ENCODE measurements at places on chromosomes 1 and 21.

GRCh38 chr1:155083865-155084721 is 5.5 kb downstream of the EFNA3 start:
- no peak for DNase-seq

- DNase-seq: no peak
Observed at GRCh38 chr21:43758111-43758641, 17.9 kb downstream of the CSTB start.

- DNase-seq: no peak
Observed at GRCh38 chr1:62744611-62745577, 39.0 kb upstream of the ATG4C start.

DNA sequence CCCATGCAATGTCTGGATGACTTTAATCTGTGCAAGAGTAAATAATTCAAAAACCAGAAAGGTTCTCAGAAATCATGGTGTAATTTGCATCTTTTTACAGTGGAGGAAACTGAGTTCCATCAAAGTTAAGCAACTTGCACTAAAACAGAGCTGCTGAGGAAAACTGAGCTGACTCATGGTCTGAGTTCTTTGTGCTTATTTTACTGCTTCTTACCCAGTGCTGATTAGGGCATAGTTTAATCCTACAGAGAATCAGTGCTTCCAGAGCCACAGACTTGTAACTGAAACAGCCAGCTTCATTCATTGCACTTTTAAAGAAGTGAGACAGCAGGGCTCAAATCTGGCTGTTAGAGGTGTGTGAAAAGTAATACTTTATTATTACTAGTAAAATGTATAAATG is 10.9 kb upstream of the RWDD3 start:
- peak; percentile 12 for DNase-seq

GRCh38 chr1:25807480-25808390 is 7.7 kb downstream of the SELENON start:
- no peak for DNase-seq

GRCh38 chr1:86503406-86504136 is 34.8 kb downstream of the CLCA1 start:
- no peak for DNase-seq

GRCh38 chr1:198906739-198907422 is 268.0 kb downstream of the PTPRC start:
- no peak for DNase-seq

DNA sequence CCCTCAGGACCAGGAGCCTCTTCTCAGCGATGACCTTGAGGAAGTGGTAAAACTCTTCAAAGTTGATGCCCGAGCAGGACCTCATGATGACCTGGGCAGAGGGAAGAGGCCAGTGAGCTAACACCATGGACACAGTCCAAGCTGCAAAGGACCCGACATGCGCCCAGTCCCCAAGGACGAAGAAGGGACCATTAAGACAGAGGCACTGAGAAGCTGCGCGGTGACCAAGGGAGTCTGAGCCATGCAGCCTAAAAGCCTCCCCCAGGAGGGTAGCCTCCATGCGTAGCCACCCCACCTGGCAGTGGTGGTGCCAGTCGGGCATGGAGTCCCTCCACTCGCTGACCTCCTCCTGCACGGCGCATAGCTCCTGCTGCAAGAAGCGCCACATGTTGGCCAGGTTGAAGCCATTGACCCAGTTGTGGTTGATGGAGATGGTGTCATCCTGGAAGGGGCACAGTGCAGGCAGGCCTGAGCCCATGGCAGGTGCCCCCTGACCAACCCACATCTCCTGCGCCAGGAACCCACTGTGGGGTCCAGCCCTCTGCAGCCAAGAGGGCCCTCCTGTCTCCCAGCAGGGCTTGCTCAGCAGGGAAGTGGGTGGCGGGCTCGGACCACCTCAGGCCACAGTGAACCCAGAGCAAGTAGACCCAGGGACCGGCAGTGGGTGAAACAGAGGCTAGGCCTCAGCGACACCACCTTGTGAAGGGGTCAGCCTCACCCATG is 2.4 kb downstream of the JMJD4 start:
- no peak for DNase-seq

DNA sequence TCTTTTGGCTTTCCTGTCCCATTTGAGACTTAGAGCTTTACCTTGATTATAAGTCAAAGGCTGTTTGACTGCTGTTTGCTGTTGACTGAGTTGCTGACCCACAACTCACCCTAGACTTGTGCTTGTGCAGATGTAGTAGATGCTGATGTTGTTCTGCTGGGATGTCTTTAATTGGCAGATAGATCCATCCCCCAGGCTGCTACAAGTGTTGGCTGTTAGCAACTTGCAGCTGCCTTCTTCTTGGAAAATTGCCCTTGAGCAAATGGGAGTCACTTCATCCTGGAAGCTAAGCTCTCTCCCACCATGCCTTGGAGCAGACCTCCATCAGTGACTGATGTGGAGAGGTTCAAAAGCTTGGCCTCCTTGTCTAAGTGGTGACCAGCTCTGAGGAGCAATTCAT is 139.3 kb upstream of the KIAA0040 start:
- no peak for DNase-seq

- peak; percentile 82 for DNase-seq
Observed at GRCh38 chr1:209583408-209583807, at the start of gene CAMK1G. Gene CAMK1G (plus strand): TSS chr1:209583714. CDS start chr1:209594984, 11,270 bp downstream.

DNA sequence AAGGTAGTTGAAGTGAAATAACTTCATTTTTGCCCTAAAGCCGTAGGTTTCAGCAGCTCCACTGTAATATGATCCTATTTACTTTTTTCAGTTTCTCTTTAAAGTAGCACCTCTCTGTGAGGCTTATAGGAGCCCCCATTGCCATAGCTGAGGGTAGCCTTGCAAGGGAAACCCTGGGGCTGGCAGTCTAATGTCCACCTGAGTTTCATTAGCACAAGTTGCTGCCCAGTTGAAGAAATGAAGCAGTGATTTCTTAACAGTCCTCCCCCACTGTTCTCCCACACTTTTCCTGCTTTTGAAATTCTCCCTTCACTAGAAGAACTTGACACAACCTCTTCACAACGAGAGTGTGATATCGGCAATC is 1.5 kb downstream of the HMCN1 start:
- DNase-seq: no peak

GRCh38 chr1:168379104-168379860 is 98.6 kb downstream of the TBX19 start:
- DNase-seq: no peak

DNA sequence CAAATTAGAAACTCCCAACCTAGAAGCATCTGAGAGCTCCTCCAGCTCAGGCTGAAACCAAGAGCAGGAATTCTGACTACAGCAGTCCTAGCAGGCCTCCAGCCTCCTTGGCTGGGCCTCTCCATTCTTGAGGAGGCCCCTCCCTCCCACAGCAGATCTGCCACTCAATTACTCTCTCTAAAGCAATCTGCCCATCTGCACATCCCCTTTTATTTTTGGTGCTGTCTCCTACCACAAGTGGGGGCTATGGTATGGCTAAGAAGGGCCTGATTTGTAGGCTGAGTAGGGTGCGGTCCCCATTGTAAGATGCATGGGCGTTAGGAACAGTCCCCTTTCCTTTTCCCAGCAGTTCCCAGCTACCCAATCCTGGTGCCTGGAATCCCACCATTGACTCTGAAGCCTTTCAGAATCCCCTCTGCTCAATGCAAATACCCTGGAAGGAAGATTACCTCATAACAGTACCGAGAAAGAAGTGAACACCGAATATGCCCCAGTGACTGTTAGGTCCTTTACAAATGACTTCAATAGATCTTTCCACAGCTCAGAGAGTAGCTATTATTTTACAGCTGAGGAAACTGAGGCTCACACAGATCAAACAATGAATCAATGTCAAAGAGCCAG is 11.6 kb upstream of the TTC39A start:
- no peak for DNase-seq

- DNase-seq: no peak
Observed at GRCh38 chr1:156845055-156845952, 13.6 kb downstream of the INSRR start.

GRCh38 chr21:17925000-17925610 is 105.9 kb upstream of the C21orf91 start:
- peak; percentile 63 for DNase-seq

DNA sequence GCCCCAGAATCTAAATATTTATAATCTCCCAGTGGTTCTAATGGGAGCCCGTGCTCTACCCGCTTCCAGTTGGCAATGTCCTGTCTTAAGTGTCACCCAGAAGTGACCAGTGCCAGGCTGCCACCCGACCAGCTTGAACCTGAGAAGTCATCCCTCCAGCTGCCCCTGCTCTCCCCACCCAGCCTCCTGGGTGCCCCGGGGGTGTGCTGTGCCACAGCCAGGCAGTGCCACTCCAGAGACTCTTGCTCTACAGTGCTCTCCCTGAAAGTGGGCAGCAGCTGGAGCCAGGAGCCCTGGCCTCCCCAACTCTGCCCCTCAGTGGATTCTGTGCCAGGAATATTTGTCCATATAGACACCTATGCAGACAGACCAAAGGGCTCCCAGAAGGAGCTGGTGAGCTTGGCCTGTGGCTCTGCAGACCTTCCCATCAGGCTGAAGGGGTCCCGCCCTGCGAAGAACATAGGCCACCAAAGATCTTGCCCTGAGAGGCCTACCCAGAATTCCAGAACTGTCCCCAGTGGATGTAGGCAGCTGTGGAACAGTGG is 9.0 kb upstream of the EPS8L3 start:
- no peak for DNase-seq

DNA sequence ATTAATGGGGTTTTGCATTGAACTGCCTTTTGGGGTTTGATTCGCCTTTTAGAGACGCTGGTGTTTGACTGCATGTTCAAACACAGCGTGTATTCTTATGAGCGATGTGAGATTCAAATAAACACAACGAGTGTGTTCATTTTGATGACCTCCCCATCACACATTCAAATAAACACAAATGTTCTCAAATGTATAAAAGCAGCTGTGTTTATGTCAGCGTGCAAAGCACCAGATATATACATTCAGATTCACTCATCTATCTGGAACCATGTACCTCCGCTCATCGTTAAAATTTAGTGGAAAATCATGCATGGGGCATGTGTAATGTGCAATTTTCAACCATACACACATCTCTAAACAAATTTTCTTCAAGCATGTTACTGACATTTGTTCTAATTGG is 21.4 kb upstream of the LMO4 start:
- no peak for DNase-seq

DNA sequence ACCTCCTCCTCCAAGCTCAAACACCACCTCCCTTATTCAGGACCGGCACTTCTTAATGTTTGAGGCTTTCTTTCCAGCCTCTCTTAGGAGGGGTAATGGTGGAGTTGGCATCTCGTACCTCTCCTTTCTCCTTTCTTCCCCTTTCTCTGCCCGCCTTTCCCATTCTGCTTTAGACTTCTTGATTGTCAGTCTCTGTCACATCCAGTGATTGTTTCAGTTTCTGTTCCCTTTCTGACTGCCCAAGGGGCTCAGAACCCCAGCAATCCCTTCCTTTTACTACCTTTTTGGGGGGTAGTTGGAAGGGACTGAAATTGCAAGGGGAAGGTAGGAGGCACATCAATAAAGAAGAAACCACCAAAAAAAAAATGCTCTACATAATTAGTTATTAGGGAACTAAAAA is 5.6 kb downstream of the ELK4 start:
- no peak for DNase-seq

- DNase-seq: peak; percentile 93
Observed at GRCh38 chr1:247331172-247331524, 519 bp downstream of the ZNF496 start.

- DNase-seq: no peak
Observed at GRCh38 chr1:225541383-225541782, 111.5 kb downstream of the ENAH start.

Data from AG08396 (cell line).